NCI-H1092 treated with DMSO at 0.1 percent for 48 hours (cell line): ENCODE measurements at places on chromosomes 1 and 21.
A peak's percentile ranks its signal among the peaks of the same experiment; 100 is the strongest.

- peak; percentile 90 for DNase-seq
These were observed 19.2 kb upstream of the RGS8 start for GRCh38 chr1:182703539-182703938.

DNA sequence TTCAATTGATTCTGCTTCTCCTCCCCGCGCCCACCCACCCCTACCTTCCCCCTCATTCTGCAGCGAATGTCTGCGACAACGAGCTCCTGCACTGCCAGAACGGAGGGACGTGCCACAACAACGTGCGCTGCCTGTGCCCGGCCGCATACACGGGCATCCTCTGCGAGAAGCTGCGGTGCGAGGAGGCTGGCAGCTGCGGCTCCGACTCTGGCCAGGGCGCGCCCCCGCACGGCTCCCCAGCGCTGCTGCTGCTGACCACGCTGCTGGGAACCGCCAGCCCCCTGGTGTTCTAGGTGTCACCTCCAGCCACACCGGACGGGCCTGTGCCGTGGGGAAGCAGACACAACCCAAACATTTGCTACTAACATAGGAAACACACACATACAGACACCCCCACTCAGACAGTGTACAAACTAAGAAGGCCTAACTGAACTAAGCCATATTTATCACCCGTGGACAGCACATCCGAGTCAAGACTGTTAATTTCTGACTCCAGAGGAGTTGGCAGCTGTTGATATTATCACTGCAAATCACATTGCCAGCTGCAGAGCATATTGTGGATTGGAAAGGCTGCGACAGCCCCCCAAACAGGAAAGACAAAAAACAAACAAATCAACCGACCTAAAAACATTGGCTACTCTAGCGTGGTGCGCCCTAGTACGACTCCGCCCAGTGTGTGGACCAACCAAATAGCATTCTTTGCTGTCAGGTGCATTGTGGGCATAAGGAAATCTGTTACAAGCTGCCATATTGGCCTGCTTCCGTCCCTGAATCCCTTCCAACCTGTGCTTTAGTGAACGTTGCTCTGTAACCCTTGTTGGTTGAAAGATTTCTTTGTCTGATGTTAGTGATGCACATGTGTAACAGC lies 339.9 kb downstream of the NTNG1 start:
- no peak for DNase-seq

DNA sequence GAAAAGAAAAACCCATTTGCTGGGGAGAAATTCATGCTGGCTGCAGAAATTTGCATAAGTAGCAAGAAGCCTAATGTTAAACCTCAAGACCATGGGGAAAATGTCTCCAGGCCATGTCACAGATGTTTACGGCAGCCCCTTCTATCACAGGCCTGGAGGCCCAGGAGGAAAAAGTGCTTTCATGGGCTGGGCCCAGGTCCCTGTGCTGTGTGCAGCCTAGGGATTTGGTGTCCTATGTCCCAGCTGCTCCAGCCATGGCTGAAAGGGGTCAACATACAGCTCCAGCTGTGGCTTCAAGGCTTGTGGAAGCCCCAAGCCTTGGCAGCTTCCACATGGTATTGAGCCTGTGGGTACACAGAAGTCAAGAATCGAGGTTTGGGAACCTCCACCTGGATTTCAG lies 93.0 kb downstream of the HFM1 start:
- no peak for DNase-seq

DNA sequence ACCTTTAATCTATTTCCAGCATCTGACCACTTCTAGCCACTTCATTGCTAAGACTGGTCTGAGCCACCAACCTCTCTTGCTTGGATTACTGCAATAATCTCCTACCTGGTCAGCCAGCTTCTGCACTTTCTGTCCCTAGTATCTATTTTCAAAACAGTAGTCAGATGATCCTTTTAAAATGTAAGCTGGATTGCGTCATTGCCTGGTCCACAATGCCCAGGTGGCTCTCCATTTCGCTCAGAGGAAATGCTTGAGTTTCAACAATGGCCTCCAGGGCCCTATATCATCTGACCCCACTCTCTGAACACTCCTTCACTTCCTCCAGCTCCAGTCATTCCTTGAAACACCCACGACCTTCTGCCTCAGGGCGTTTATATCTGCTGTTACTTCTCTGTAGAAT lies 2.3 kb downstream of the FYB2 start:
- DNase-seq: no peak

- DNase-seq: no peak
These were observed 18.4 kb upstream of the CASQ1 start for GRCh38 chr1:160171980-160172379.

DNA sequence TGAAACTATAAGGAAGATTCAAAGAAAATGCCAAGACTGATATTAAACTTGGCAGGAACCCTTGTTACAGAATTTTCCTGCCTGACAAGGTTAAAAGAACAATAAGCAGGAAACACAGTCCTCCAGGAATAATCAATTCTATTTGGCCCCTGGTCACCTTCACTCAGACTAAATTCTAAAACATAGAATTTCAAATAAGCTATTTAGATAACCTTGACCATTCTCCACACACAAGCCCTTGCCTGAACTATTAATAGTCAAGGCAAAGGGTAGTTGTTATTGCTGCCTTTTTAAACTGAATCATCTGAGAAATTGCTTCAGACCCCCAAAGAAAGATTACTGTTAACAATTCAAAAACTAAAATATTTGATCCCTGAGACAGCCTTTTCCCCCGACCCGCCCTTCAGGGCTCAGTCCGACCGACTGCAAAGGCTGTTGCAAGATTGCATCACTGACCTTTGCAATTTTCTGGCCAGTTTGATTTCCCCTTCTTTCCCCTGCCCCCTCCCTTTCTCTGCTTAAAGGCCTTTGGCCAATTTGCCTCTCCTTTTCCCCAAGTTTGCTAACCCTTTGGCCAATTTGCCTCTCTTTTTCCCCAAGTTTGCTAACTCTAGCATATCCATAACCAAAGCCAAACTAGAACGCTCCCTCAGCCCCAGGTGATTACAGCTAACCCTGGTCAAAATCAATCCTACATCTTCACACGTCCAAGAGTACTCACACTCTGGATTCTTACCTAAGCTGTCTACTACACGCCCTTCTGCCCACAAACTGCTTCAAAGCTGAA lies 1.4 kb upstream of the G0S2 start:
- DNase-seq: no peak

DNA sequence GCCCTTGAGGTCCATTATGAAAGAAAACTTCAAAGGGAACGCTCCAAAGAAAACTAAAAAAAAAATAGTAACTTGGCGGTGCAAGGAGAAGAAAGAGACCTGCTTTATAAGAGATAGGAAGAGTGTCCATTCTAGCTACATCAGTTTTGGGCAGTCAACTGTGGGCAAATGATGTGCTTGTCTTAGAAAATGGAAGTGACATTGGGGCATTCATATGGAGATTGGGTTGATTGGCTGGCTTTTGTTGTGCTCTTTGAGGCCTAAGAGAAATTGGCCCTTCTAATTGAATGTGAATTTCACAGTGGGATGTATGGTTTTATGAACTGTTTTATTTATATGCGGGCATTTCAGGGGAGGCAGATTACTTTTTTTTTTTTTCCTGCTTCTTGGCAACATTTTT lies 13.2 kb downstream of the PPP1R12B start:
- DNase-seq: no peak

GRCh38 chr1:240178366-240178765 lies 86.7 kb downstream of the FMN2 start:
- DNase-seq: no peak

- peak; percentile 86 for DNase-seq
These were observed 11.5 kb downstream of the SLC37A1 start for GRCh38 chr21:42525029-42525581.

DNA sequence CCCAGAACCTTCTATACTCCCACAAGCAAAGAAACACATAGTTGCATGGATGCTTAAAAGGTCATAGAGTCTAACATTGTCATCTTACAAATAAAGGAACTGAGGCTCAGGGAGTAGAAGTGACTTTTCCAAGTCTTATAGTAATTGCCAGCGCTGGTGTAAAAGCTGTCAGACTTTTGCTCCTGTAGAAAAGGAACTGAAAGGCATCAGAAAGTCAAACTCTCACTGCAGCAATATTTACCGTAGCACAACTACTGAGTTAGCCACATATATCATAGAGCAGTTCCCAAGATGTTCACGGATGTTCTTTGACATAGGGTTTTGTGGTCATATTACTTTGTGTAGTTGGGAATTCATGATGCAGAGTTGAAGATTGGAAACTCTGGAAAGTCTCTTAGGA lies 16.6 kb upstream of the USP24 start:
- no peak for DNase-seq

GRCh38 chr1:185337246-185337645 lies 20.2 kb upstream of the IVNS1ABP start:
- DNase-seq: no peak

DNA sequence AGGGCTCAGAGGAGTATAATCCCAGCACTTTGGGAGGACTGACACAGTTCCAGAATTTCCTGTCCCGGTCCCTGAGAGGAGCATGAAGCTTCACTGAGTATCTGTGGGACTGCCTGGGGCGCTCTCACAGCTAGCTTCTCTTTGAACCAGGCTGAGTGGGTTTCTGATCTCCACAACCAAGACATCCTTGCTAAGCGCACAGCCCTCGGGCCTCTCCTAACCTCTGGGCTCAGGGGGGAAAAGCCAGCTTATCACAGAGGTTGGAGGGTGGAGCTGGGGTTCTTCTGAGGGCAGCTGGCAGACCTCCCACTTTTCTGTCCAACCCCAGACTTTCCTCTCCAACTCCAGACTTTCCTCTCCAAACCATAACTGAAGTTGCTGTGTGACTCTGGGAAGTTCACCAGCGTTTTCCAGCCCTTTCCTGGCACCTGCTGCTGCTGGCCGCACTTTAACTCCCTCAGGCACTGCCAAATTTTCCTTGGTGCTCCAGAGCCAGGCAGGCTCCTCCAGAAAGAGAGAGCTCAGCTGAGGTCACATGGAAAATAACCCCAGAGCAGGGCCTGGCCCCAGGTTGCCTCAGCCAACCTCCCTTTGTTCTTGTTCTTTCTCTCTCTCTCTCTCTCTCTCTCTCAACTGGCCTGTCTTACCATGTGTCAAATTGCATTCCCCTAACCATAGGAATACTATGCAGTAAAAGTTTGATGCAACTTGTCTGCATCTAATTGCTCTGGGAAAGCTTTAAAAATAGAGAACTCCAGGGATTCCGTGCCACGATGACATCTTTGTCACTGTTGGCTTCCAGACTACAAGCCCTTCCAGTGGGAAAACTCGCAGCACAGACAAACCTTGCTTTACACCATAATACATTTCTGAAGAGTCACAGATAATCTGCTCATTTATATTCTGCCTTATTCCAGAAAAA lies 49.5 kb downstream of the OLFML2B start:
- no peak for DNase-seq

DNA sequence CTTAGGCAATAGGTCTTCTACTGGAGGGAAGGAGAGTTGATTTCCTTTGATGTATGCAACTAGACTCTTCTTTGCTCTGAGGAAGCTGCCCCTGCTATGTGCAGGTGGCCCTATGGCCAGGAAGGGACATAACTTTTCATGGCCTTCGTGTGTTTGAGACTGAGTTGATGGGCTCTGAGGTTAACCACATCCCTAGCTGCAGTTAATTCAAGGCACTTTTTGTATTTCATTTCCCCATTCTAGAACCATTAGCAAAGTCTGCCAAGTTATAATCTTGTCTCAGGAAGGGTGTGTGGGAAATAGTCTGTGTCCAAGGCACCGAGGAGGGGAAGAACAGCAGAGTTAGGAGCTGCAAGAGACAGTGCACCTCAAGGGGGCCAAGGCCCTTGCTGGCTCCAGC lies 2.5 kb downstream of the FCRL4 start:
- DNase-seq: no peak

GRCh38 chr1:204301171-204301957 lies 58.4 kb downstream of the PLEKHA6 start:
- no peak for DNase-seq

- no peak for DNase-seq
These were observed 13.4 kb upstream of the PIAS3 start for GRCh38 chr1:145871994-145872924.

DNA sequence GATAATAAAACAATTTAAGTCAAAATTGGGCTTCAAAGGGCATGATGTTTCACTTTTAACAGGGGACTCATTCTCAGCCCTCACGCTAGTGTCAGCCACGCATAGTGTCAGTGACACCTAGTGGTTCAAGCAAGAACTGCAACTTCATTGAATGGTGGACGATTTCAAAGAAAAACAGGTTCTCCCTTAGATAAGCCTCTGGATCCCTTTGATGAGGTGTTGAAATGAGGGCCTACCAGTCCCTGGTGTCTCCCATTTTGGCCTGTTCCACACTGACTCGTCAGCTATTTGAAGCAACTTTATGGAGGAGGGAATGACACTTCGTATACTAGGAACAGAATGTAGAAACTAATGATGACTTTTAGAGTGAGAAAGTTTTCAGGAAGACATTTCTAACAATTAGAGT lies 56.2 kb downstream of the FCRL5 start:
- peak; percentile 27 for DNase-seq

DNA sequence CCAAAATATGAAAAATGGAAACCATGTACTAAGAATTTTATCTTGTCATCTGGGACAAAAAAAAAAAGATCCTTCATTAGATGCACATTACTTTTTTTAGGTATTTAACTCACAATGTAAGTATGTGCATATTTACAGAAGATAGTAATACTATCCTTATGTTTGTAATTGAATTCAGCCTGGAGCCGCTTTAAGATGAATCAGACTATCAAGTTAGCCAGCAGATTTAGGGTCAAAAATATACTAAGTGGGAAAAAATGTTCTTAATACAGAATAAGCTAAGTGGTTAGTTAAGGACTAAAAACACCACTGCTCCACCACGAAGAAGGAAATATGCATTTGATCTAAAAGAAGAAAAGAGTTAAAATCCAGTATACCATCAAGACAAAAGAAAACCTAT lies 49.1 kb downstream of the DSCAM start:
- no peak for DNase-seq

- no peak for DNase-seq
These were observed 192.2 kb upstream of the NRIP1 start for GRCh38 chr21:15256996-15257395.

DNA sequence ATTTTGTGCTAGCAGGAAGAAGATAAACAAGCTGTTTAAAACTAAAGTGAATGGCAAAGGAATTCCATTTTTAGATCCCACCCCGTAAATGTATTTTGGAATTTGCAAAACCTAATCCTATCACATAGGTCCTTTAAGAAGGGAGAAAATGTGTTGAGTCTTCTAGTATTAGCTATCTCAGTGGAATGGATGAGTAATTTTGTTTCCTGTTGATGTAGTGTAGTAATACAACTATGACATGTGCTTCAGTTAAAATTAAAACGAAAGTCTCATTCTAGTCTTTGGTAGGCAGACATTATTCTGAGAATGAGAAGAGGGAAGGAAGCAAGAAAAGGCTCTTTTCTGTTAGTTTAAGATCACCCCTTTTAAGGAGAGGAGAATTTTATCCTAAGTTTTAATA lies 265.9 kb upstream of the C1orf105 start:
- no peak for DNase-seq
